ENCODE measurements at places on chromosomes 7 and 10.
A peak's percentile ranks its signal among the peaks of the same experiment; 100 is the strongest.

- no peak for DNase-seq
These were observed 362.4 kb upstream of the ZNF32 start for GRCh38 chr10:44010873-44011602.

- DNase-seq = no peak
These were observed 11.4 kb upstream of the KPNA7 start for GRCh38 chr7:99219185-99219767.

DNA sequence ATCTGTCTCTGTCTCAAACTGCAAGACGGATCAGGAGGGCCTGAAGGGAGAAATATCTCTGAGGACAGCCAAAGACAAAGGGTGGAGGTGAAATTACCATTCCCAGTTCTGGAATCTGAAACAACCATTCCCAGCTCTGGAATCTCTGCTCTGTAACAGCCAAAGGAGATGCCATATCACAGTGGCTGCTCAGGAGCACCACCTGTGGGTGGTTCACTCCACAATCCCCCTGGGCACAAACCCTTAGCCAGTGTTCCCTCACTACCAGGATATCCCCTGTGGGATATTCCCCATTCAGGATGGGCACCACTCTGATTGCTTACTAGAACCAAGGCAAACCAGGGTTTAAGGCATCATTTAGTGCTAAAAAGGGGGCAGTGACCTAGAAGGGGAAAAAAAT, 199.0 kb downstream of the HTR7 start:
- no peak for DNase-seq

DNA sequence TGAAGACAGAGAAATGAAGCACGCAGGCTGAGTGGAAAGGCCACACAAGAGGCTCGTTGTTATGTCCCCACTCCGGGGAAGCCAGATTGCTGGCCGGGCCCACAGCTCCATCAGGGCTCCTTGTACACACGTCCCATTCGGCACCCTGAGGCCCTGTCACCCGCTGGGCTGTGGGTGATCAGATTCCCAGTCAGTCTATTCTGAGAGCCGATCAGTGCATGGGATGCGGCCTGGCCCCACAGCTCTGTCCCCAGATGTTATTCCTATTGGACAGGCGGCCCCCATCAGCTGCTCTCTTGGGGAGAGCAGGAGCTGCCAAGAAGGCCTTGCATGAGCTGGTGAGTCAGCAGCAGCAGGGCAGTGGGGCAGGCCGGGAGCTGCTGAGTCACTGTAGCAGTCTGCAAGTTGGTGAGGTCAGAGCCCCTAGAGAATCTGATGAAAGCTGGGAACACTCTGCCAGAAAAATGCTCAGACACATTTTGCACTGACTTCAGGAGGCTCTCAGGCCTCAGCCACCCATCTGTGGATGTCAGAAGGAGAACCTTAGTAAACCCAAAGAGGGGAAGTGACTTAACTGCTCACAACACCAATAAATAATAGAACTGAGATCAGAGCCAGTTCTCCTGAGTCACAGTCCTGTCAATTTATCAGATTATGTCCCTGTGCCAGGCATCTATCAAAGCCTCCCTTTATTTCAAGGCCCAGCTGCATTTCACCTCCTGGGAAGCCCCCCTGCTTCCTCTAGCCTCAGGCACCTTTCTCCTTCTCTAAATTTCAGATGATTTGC, 9.4 kb upstream of the PSAP start:
- DNase-seq = peak; percentile 98

GRCh38 chr7:87398446-87398845, 53.0 kb downstream of the CROT start:
- DNase-seq = peak; percentile 8

DNA sequence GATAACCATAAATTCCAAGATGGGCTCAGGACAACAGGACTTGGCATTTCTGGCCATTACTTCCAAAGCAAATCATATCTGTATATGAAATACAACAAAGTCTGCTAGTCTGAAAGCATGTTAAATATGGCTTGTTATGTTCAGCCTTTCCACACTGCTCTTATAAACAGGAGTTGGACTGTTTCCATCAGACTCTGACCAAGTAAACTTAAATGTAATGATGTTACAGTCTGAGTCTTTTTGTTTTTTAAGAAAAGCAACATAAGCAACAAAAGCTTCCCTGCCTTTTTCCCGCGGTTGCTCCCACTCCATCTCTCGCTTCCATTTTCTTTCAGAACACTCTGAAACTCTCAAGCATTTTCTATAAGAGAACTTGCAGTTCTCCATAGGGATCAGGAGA, 8.1 kb upstream of the CDCA7L start:
- no peak for DNase-seq

GRCh38 chr7:128409596-128410450, at the start of gene IMPDH1:
TSS of gene IMPDH1 (minus strand) at chr7:128409982. CDS start at chr7:128409901, 81 bp downstream.
- no peak for DNase-seq

DNA sequence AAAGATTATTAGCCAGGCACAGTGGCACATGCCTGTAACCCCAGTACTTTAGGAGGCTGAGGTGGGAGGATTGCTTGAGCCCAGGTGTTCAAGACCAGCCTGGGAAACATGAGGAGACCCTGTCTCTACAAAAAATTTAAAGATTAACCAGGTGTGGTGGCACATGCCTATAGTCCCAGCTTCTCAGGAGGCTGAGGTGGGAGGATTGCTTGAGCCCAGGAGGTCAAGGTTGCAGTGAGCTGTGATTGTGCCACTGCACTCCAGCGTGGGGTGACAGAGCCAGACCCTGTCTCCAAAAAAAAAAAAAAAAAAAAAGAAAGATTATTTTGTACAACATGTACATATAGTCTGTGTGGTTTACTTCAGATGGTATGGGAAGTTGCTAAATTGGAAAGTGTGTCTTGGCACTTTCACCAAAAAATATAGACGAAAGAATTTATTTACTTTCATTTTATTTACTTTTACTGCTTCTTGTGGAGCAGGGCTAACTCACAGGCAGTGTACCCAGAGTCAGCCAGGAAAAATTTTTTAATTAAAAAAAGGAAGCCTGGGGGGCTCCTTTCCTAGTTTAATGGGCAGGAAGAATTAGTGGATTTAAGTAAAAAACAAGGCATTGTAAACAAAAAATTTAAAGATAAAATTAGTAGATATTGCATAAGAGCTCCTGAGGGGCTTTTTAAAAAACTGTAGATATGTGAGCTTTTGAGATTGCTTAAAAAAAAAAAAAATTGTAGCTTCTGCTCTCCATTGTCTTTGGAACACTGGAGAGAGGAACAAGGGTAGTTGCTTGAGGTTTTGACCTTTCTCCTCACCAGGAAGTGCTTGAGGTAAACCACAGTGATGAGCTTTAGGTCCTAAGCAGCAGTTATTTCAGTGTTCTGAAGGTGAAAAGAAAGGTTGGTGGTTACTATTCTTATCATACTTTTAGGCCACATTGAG, 44.6 kb upstream of the VDAC2 start:
- no peak for DNase-seq

- no peak for DNase-seq
These were observed 161.0 kb downstream of the HGF start for GRCh38 chr7:81608748-81609382.

DNA sequence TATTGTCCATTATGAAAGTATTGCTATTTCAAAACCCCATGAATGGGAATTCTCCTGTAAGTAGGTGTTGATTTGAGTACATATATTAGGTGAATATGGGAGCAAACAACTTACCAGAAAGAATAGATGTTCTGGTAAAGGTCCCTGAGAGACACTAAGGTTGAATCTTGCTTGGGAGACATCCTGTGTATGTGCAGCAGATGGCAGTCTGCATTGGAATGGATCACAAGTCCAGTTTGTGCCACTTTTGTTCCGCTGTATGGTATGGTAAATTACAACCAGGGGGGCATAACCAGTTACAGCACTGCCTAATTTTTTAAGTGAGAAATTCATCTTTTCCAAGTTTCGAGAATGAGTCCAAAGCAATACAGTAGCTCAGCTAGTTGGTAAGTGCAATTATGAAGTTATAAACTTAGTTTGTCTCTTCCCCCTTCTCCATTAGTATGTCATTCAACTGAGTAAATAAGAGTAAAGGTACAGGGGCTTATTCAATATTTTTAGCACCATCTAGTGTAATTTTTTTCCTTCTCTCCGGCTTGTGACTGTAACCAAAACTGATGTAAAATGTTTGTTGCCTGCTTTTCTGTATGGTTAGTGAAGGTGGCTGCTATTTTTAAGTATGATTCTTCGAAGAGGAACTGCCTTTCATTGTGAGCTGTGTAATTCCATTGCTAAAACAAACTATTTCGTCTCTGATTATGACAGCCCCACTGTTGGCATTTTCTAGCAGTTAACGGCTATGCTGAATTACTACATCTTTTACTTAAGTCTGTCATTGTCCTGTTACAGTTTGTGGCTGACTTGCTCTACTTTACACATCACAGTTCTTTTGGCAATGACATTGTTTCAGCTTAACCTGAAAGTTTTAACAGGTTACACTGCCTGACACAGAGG, 2.8 kb downstream of the MCU start:
- no peak for DNase-seq

DNA sequence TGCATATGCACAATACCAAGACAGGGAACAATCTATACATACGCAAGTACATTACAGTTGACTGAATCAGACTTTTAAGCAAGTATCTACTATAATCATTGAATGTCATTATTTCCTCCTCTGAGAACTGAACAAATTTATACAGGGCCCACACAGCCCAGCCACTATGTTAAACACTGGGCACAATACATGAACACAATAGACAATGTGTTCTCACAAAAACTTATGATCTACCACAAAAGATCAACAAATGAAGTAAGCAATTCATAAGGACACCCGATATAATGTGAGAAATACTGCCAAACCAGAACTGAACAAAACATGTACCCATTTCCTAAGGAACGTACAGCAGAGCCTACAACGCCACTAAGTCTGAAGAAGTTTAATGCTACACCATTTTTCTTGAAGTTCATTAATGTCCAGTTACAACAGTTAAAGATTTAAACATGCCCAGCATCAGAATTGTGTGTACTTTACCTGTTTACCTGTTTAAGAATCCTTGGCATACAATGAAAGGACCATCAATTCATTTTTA, 31.5 kb downstream of the SHTN1 start:
- DNase-seq = no peak

DNA sequence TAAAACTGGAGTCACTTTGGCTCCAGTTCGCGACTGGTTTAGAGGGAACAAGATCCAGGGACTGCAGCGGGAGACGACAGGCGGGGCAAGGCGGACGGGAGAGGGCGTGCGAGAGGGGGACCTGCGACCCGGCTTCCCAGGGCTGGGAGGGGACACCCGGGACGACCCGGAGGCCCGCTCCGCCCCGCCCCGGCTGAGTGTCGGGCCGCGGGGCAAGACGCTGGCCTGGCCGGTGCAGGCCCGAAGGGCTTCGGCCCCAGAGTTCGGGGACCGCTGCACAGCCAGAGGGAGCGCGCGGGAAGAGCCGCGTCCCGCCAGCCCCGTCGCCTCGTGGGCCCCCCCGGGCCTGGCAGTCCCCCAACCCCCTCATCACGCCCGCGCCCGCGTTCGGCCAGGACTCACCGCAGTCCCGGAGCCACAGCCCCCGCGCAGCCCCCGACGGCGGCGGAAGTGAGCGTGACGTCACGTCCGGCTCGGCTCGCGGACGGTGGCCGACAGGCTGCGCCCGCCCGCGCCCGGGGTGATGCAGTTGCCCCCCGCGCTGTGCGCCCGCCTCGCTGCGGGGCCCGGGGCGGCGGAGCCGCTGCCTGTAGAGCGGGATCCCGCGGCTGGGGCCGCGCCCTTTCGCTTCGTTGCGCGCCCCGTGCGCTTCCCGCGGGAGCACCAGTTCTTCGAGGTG, at the start of the genes TUBGCP2 and ZNF511:
TUBGCP2 (minus strand) TSS at position 452 of the 679 bp plus-strand sequence. CDS start 5,931 bp downstream, outside the sequence.
ZNF511 (plus strand) TSS at position 494 of the 679 bp plus-strand sequence; CDS start at position 524, 30 bp downstream.
- DNase-seq = peak; percentile 50

GRCh38 chr10:124748166-124748565, 4.0 kb upstream of the FAM53B start:
- no peak for DNase-seq

DNA sequence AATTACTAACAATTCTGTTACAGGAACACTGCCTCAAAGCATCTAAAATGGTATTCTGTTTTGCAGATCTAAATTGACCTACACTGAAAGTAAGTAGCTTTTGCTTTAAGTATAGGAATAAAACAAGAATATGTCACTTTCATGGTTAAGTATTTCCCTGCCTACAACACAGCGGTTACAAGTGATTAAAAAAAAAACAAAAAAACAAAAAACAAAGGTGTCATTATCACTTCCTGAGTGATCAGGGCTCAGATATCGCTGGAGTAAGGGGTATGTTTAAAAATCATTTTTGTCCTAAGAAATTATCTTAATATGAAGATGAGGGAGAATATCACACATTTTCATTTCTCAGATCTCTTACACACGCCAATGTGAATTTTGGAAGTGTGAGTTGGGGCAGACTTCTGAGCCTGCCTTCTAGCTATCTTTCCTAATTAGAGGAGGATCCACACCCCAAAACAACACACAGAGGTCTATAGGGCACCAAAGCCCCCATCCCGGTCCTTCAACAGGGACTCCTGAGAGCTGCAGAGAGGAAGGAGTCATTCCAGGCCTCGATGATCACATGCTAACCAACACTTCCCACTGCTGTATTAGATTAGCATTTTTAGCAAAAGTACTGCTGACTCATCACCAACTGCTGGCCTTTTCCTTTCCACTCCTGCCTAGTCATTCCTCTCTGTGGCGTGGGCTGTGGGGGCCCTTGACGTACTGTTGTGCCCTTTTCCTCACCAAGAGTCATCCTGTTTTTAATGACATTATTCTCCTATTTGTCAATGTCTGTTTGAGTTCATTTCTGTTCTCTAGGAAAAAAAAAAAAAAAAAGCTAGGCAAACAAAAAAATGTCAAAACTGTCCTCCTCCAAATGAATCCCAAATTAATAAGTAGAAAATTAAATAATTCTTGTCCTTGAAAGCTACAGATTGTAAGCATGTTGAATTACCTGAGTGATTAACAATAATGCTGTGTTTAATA, 31.2 kb downstream of the PRTFDC1 start:
- DNase-seq = peak; percentile 90

- DNase-seq = no peak
These were observed 40.7 kb downstream of the SGMS1 start for GRCh38 chr10:50582766-50583762.

DNA sequence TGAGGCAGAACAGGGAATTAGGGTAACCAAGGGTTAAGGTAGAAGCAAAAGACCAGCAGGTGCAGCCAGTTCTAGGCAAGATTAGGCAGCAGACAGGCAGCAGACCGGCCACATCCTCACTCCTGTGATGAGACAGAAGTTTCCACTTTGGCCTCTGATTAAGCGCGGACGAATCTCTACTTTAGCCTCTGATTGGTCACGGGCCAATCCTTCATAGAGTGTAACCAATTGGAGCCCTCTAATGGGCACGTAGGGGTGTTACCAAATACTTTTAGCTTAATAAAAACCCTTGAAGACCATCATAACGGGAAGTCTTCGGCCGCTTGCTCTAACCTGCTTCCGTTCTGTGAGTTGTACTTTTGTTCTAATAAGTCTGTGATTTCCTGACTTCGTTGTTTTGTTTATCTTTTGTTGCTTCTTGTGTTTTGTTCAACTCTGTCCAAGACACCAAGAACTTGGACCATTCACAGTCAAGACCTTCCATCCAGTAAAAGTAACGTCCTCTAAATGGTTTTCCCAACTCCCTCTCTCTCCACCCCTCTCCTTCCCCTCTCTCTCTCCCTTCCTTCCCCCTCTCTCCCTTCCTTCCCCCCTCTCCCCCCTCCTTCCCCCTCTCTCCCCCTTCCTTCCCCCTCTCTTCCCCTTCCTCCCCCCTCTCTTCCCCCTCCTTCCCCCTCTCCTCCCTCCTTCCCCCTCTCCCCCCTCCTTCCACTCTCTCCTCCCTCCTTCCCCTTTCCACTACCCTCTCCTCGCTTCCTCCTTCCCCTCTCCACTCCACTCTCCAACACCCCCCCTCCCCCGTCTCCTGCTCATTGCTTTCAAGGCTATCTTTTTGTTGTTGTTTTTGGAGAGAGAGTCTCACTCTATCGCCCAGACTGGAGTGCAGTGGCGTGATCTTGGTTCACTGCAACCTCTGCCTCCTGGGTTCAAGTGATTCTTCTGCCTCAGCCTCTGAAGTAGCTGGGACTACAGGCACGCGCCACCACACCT, 13.2 kb upstream of the MALSU1 start:
- no peak for DNase-seq

Measured in amniotic stem cell (primary cell).